ENCODE measurements at places on chromosomes 6 and 20. TPM values are rescaled to one million over a fixed set of nuclear protein-coding genes. Genes with fewer than 3 reads are reported as not detected.
A peak's percentile ranks its signal among the peaks of the same experiment; 100 is the strongest.

Gene FAM217A
- total RNA-seq: not detected

- no peak for DNase-seq
Measured at GRCh38 chr20:63451821-63452220, 20.6 kb downstream of the KCNQ2 start.

DNA sequence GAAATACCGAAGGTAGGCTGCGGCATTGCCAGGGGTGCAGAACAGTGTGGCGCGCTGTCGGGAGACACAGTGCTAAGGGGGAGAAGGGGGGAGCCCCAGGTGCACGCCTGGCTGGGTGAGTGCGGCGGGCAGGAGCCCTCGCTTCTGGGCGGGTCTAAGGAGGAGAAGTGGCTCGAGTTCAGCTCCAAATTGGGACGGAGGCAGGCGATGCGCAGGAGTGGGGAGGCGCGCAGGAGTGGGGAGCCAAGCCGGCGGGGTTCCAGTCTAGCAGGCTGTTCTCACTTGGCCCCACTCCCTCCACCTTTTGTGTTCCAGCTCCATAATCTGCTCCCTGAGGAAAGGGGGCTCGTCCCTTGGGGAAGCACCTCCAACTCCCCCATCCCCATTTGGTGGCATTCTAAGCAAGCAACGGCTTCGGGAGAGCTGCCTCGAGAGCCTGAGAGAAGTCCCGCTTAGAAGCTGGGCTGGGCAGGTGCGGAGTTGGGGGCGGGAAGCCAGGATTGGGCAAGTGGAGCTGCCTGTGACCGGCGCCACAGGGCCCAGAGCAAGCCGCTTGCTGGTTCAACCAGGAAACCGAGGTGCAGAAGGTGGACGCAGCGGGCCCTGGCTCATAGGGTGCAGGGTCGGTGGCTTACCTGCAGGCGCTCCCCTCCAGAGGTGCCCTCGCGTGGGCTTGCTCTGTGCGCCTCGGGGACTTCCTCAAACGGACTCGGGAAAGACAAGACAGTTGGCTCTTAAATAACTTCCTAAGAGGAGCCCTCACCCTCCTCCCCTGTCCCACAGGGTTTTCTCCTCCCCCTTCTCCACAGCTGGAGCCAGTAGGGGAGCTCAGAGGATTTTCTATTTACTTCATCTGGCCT, at the start of gene F13A1:
Gene F13A1 (minus strand): TSS at position 711 of the 860 bp plus-strand sequence. CDS start 1,998 bp downstream, outside the sequence.
- no peak for DNase-seq

Gene PDE10A
- total RNA-seq: not detected

DNA sequence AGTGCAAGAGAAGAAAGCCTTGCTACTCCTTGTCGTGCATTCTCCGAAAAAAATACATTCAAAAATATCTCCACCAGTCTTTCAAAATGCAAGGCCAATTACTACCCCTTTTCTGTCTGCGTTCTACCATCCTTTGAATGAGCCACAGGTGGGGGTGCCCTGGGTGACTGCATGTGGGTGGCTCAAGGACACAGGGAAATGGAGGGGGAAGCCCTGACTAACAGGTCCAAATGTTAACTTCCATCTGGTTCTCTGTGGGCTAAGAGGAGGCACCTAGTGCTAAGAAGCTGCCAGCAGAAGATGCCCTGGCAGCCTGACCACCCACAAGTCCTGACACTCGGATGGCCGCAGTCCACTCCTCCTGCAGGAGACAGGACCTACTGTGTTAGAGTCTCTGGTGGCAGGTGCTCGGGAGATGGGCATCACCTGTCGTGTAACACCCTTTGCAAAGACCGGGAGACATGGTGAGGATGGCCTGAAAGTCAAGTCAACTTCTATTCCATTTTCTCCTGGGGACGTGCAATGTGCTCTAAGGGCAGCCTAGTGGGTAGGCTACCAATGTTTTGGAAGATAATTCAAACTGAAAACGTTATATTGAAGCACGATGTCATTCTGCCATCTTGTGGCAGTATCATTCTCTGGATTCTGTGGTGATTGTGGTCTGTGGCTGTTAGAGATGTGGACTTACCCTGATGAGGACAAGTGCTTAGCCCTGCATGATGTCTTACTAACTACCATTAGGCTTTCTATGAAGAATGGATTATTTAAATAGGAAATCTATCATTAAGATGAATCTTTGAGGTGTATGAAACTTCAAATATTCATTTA, 27.4 kb upstream of the IGF2R start:
- DNase-seq: peak; percentile 59

DNA sequence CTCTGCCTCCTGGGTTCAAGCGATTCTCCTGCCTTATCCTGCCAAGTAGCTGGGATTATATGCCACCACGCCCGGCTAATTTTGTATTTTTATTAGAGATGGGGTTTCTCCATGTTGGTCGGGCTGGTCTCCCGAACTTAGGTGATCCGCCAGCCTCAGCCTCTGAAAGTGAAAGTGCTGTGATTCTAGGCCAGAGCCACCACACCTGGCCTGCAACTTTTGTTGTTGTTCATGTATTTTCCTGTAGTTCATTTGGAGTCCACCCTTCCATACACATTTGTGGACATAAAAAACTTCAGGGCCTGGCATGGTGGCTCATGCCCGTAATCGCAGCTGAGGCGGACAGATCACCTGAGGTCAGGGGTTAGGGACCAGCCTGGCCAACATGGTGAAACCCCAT, 14.5 kb downstream of the HSPA1B start:
- no peak for DNase-seq

GRCh38 chr6:98484696-98485095, 349.7 kb upstream of the POU3F2 start:
- no peak for DNase-seq

Gene MCHR2
- not detected for total RNA-seq

GRCh38 chr6:47097092-47097945, 55.2 kb upstream of the ADGRF1 start:
- DNase-seq: peak; percentile 94

Gene SLC2A10
- 66.1 TPM for total RNA-seq
